Kasumi-1 (cell line): ENCODE measurements at places on chromosomes 4 and X.

DNA sequence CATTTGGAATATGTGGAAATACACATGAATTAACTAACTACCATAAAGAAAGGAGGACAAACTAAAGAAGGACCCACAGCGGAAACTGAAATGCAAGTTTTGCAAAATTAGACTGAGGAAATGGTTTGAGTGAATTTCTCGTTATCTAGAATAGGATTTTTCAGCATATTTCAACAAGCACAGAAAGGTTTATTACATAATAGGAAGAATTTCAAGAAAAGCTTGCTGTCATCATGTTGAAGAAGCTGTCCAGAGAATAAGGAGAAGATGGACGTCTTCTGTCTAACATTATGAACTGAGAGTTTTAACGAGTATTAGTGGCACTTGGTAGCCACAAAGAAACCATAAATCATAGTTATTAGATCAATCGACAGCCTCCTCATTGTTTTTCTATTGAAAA is 45.0 kb downstream of the TEC start:
- DNase-seq = no peak

DNA sequence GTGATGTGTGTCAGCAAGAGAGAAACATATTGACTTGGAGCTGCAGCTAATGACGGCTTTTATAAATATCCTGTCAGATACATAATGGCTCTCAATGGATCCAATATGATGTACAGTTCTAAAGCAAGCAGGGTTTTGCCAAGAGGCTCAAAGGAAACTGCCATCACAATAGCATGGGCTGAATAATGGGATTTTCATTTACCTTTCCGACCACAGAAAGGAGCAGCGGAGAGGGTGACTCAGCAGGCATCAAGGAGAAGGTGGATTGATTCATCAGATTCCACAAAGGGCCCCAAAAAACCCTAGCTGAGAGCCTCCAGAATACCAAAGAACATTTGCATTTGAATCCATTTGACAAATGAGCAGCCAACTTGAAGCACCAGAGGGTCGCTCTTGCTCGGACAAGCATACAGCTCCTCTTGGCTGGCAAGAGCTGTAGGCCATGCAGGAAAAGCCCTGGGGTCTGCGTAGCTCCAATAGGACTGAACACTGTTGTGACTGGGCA is 355.7 kb upstream of the NOCT start:
- DNase-seq = no peak

GRCh38 chr4:79977131-79977840 is 95.7 kb downstream of the ANTXR2 start:
- DNase-seq = no peak

GRCh38 chrX:14501327-14501726 is 28.0 kb upstream of the GLRA2 start:
- no peak for DNase-seq

DNA sequence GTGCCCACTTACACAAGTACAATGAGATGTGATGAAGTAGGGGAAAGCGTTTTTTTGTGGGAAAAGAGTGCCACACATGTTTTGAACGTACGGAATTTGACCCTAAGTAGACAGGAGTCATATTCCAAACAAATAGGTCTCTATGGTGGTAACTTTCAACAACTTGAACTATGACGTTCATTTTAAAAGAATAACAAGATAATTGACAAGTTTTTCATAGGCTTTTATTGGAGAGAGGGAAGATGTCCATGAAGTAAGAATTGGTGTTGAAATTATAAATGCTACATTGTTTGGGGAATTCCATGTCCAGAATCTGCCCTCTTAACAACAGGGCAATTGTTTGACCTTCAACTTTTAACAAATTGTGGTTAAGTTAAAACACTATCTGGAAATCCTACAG is 126.5 kb downstream of the GASK1B start:
- no peak for DNase-seq

DNA sequence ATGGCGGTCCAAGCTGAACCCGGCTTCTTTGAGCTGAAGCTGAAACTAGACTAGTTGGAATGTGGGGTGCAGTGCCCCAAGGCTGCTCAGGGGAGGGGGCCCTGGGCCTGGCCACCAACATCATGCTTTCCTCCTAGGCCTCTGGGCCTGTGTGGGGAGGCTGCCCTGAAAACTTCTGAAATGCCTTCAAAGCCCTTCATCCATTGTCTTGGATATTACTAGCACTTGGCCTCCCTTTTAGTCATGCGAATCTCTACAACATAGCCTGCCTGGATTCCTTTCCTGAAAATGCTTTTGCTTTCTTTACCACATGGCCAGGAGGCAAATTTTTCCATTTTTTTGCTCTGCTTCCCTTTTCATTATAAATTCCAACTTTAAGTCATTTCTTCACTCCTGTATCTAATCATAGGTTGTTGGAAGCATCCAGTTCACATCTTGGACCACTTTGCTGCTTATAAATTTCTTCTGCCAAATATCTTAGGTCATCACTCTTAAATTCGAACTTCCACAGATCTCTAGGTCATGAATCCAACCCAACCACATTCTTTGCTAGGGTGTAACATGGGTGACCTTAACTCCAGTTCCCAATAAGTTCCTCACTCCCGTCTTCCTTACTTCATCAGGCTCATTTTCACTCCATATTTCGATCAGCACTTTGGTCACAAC is 103.4 kb downstream of the DDIT4L start:
- DNase-seq = no peak
